ENCODE measurements at places on chromosomes 3 and 15.

DNA sequence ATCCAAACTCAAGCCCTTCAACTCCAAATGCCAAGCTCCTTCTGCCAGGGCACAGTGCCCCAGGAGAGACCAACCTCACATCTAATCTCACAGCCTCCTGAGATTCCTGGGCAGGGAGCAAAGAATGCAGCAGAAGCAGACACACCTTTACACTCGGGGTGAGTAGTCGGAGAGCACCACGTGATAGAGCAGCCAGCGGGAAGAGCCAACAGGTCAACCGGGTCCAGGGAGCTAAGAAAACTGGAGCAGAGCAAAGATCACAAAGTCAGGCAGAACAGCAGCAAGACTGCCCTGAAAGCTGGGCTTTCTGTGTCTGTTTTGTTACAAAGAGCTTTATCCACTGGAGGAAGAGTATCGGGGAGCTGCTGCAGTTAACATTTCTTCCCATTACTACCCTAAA, 4.2 kb downstream of the B3GALNT1 start:
- DNase-seq = no peak

- no peak for DNase-seq
These were observed 77.5 kb upstream of the FBN1 start for GRCh38 chr15:48722764-48723661.

- DNase-seq = no peak
These were observed 17.9 kb downstream of the HRH1 start for GRCh38 chr3:11172096-11172690.

DNA sequence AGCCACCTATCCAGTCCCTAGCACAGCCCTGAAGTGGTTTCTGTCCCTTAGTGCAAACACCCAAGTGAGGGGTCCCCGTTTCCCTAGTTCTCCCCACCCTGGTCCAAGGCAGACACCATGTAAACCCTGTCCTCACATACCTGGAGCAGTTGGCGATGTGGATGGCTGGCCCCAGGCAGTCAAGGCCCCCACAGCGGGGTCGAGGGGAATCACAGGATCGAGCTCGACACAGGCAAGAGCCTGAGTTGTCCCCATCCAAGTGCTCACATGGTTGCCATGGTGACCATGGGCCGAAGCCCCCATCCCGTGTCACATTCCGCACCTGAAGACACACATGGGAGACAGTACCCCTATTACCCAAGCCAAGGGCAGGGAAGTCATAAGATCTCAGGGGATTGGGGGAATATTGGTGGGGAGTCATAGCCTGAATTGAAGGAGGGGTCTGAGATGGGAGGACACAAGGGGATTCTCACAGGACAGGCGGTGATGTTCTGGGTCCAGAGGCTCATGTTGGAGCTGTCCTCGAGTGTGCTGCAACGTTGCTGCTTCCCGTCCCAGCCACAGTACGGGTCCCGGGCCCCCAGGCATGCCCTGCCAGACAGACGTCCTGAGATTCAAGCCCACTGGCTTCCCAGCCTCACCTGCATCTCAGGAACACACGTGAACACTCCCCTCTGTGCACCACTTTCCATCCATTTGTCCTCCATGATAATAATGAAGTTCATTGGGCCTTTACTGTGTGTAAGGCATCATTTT, 112.1 kb downstream of the SEMA5B start:
- no peak for DNase-seq

DNA sequence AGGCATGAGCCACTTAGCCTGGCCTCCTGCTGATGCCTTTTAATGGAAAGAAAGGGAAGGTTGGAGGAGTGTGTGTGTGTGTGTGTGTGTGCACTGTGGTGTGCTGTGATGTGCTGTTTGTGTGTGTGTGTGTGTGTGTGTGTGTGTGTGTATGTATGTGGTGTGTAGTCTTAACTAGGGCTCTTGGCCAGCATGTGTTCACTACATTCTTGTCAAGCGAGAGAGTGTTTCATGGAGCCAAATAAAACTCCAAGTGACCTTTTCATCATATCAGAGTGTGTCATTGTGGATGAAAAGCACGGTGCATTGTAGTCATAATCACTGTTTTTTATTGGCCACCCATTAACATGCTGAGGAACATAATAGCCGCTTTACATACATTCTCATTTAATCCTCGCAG, 30.8 kb upstream of the BHLHE40 start:
- DNase-seq = no peak

- DNase-seq = no peak
These were observed 33.0 kb downstream of the HSPBAP1 start for GRCh38 chr3:122760453-122761271.

DNA sequence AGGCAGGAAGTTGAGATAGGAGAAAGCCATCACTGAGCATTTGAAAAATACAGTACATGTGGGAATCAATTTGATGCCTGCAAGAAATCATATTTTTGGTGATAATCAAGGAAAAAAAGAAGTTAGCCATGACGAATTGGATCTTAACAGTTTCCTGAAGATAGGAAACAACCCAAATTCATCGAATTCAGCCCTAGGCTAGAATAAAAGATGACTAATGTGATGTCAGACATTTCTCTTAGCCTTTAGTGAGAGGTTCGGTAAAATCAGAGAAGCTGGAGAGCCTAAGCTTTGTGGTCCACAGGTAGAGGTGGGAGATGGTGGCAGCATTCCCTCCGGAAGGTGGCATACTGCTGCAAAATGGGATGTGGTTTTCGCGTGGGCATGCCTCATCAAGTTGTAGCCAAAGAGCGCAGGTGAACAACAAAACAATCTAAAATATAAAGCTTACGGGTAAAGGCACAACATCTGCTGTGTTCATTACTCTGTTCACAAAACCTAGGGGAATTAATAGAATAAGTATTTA, 144.1 kb upstream of the ALCAM start:
- DNase-seq = no peak

- DNase-seq = no peak
These were observed 107.6 kb downstream of the OXNAD1 start for GRCh38 chr3:16372362-16373292.

DNA sequence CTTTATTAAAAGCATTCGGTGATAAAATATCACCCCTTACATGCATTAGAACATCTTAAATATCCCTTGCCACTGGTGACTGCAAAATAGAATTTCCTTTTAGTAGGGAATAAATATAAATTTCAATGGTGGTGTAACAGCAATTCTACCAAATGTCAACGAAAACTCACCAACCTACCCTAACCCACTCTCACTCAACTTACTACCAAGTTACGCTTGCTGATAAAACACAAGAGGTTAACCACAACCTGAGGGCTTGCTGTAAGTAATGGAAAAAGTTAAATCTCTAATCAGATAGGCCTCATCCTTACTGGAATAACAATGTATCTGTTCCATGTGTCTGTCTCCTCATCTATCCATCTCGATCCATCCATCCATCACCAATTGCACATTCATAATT, 274.7 kb downstream of the FOXP1 start:
- DNase-seq = no peak

- DNase-seq = no peak
These were observed 69.8 kb downstream of the TNFAIP8L3 start for GRCh38 chr15:51024735-51025453.

- DNase-seq = no peak
These were observed 13.0 kb downstream of the MRPL46 start for GRCh38 chr15:88454236-88454635.

GRCh38 chr3:71513081-71513480, 70.4 kb downstream of the FOXP1 start:
- no peak for DNase-seq

GRCh38 chr3:38538773-38539353, 42.7 kb downstream of the EXOG start:
- no peak for DNase-seq

DNA sequence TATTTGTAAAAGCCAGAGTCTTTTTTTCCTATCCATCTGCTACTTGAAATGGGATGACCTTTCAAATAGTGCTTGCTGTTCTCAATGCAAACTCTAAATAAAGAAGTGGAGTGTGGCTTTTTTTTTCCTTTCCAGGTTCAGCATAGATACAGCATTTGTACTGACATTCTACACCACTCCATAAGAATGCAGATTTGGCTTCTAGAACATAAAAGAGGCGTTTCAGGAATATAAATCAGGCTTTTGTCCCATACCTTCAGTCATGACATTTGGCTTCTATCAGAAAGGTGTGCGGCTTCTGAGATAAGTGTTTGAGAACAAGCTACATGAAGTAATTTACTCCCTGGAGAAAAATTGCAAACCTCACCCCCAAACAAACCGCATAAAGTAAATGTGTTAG, 553.1 kb downstream of the FHIT start:
- no peak for DNase-seq

GRCh38 chr3:99957151-99957796, 139.6 kb downstream of the CMSS1 start:
- no peak for DNase-seq

DNA sequence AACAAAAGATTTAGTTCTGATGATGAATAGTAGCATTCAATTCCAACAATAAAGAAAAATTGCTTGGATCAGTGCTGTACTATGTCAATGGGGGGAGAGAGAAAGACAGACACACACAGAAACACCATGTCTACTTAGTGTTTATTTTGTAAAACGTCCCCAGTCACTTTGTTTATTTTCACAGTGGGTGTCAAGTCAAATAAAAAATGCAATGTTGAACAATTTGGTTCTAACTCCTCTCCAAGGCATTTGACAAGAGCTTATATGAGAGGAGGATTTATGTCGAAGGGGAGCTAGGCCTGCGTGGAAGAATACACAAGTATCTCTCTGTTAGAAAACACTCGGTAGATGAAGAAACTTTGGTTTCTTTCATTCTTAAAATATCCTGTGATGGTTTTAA, 201.7 kb upstream of the SLC2A2 start:
- DNase-seq = no peak

All from GF-D8 (cell line).